ENCODE measurements at places on chromosomes 16 and 17.

DNA sequence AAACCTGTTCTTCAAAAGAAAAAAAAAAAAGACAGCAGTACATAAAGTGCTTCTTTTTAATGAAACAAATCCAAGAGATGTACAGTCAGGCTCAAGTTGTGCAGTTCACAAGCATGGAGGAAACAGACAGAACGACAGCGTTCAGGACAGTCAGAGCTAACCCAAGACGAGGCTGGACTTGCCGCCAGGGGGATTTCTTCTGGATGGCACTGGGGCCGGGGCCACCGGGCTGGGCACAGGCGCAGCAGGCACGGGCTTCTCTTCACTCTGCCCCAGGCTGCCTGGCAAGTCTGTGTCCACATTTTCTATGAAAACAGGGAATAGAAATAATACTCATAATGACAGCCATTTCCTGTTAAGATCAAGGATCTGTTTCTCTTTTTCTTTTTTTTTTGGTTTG, 4.4 kb upstream of the NT5C start:
- DNase-seq, result no peak

DNA sequence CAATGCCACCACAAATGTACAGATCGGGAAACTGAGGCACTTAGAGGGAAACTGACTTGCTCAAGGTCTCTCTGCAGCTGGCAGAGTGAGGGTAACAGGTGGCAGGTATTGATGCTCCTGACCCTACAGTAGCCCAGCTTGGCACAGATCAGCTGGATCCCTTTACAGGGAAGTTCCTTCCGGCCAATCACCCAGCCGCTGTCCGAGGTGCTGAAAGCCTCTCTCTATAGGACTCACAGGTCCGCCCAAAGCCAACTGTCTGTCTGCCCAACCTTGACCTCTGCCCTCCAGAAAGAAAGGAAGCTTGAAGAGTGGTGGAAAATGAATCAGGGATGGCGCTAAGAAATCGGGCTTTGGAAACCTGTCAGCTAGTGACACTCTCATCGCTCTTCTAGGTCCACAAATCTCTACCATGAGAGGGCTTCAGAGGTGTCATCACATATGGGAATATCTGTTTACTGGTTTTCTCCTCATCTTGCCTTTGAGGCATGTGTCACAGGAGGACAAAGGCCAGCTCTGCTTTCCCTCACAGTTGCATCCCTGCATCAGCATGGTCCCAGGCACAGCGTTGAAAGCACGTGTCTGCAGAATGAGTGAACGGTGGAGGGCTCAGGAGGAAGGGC, 246.2 kb downstream of the KATNIP start:
- no peak for DNase-seq

DNA sequence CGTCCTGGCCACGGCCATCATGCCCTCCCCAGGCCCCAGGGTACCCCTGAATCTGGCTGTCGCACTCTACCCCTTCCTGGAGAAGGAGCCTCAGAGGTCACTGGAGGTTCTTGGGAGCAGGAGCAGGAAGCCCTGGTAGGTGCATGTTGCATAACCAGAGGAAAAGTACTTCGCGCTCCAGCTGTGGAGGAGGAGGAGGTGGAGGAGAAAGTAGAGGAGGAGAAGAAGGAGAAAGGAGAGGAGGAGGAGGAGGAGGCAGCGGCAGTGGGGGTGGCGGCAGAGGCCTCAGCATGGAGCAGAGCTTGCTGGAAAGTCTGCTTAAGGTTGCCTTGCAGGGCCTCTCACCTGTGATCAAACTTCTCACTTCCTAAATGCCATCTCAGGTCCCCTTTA, 61.8 kb downstream of the BAIAP2 start:
- no peak for DNase-seq

- no peak for DNase-seq
Observed at GRCh38 chr17:57251211-57251787, 5.0 kb upstream of the MSI2 start.

DNA sequence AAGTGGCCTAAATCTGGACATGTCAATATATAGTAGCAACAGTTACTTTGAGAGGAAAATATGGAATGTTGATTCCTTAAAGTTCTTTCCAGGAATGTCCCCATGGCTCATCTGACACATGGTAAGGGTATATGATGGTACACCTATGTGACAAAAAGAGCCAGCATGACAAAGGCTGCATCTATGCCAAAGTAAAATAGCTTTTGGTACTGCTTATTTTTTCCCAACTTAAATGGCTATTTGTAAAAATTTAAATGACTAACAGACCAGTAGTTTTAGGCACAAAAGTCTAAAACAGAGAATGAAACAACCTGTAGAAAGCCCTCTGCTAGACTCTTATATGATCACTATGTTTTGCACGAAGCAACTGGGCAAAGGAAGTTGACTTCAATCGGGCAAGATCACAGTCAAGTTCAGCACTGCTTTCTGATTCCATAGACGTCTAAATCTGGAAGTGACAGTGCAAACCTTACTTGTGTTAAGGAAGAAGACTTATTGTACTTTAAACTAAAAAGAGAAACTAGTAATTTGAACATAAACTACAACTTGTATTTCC, 135.1 kb downstream of the SKAP1 start:
- DNase-seq, result peak; percentile 49

GRCh38 chr16:14608604-14609003, 21.5 kb downstream of the PARN start:
- DNase-seq, result no peak

DNA sequence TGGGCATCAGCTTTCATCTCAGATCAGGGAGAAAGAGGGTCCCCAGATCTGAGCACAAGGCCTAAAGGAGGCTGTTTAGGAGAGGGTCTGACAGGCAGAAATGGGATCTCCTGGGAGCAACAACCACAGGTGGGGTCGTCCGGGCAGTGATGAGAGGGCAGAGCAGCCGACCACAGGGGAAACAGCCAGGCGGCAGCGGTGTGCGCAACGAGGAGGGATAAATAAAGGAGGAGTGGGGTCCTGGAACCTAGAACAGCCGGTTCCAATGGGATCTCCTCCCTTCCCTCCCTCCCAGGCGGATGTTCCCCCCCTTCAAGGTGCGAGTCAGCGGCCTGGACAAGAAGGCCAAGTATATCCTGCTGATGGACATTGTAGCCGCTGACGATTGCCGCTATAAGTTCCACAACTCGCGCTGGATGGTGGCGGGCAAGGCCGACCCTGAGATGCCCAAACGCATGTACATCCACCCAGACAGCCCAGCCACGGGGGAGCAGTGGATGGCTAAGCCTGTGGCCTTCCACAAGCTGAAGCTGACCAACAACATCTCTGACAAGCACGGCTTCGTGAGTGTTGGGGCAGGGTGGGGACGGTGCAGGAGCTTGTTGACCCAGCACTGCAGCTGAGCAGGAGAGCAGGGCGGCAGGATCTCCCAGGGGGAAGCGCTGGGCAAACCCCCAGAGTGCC, 1.9 kb downstream of the TBX2 start:
- no peak for DNase-seq

DNA sequence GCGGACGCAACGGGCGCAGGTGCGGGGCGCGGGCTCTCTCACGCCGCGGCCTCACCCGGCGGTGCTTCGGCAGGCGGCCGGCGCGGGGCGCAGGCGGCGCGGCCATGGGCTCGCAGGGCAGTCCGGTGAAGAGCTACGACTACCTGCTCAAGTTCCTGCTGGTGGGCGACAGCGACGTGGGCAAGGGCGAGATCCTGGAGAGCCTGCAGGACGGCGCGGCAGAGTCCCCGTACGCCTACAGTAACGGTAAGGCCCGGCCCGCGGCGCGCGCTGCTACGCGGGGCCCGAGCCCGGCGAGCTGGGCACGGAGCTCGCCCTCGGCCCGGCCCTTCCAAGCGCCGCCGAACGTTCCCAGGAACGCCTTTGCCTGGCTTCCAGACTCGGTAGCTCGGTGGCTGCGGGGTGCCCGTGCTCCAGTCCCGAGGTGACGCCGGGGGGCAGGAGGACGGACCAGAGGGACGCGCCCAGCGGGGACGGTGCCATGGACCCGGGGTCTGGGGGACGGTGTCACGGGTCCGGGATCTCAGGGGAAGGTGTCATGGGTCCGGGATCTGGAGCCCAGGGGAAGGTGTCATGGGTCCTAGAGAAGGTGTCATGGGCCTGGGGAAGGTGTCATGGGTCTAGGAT, 435 bp downstream of the RAB40C start:
- no peak for DNase-seq

DNA sequence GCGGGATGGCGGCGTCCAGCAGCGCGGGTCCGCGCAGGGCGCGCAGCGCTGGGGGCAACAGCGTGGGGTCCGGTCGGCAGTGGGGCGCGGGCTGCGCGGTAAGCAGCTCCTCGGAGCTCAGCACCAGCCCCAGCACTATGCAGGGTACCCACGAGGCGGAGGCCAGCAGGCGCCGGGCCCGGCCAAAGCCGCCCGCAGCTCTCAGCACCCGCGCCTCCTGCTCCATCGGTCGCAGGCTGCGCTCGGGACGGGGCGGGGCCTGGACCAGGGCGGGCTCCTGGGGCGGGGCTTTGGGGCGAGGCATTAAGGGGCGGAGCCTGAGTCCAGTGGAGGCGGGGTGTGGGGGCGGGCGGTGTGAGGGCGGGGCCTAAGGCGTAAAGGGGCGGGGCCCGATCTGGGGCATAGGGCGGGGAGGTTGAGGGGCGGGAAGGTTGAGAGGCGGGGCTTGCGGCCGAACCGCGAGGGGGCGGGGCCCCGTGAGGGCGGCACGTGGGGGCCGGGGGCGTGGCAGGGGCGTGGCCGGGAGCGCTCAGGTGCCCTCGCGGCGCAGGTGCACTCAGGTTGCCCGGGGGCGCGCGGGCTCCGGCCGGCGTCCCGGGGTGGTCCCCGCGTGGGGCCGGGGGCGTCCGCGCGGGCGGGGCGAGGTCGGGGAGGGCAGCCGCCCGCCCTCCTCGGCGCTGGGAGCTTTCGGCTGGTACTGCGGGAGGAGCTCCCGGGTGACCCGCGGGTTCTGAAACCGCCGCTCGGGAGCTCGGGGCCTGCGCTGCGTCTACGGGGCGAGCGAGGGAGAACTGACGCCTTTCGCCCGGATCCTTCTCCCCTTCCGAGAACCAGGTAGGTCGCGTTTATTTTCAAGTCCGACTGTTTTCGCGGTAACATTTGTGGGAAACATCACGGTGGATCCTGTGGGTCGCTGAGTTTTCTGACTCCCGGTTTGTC, 1.4 kb upstream of the SLC22A31 start:
- peak; percentile 66 for DNase-seq

GRCh38 chr17:55420776-55421178, 858 bp downstream of the MMD start:
- peak; percentile 34 for DNase-seq

- no peak for DNase-seq
Observed at GRCh38 chr17:27523712-27524111, 67.5 kb downstream of the KSR1 start.

DNA sequence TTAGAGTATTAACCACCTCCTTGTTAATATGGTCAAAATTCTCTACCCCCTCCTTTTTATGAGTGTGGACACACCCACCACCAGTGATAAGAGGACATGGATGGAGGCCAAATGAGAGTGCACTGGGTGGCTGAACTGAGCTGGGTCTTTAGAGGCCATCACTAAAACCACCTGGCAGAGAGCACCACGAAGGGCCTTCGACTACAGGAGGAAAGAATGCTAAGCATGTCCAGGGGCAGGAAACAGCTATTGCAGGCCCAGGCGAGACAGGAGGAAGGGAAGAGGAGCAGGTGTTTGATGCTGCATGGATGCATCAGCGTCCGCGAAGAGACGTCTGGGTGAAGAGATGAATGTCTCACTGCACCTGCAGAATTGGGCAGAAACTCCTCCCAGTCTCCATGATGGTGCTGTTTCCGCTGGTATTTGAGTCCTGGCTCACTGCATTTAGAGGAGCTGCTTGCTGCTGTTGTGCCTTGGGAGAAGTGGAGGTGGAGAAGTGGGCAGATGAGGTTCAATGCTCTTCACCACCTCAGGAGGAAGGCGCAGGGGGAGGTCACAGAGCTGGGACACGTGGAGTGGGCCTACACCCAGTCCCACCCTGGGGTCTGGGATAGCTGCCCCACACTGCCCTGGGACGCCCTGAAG, 33.2 kb downstream of the SPHK1 start:
- no peak for DNase-seq

- peak; percentile 7 for DNase-seq
Observed at GRCh38 chr17:83136156-83136555, 56.7 kb downstream of the METRNL start.

DNA sequence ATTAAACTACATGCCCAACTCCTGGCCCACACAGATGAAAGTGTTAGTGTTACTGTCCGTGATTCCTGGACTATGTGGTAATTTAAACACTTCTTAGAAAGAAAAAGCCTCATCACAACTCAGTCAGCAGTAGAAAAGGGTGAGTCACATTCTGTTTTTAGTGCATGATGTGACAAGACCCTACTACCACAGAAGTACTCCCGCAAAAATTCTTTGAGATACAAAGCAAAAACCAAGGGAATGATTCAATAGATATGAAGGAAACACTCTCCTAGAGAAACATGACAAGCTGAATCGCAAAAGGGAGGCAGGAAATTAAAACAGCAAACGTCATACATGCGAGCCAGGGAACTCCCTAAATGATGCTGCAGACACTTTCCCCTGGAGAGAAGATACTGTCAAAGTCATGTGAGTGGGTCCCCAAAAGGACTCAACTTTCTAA, 14.4 kb downstream of the SNN start:
- DNase-seq, result no peak

DNA sequence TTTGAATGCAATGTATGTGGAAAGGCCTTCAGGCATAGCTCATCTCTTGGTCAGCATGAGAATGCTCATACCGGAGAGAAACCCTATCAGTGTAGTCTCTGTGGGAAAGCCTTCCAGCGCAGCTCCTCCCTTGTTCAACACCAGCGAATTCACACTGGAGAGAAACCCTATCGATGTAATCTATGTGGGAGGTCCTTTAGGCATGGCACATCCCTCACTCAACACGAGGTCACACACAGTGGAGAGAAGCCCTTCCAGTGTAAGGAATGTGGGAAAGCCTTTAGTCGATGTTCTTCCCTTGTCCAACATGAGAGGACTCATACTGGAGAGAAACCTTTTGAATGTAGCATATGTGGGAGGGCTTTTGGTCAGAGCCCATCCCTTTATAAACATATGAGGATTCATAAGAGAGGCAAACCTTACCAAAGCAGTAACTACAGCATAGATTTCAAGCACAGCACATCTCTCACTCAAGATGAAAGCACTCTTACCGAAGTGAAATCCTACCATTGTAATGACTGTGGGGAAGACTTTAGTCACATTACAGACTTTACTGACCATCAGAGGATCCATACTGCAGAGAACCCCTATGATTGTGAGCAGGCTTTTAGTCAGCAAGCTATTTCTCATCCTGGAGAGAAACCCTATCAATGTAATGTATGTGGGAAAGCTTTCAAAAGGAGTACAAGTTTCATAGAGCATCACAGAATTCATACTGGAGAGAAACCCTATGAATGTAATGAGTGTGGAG, 24.7 kb downstream of the ZFP90 start:
- DNase-seq, result no peak

- no peak for DNase-seq
Observed at GRCh38 chr16:55492756-55493380, 13.9 kb downstream of the MMP2 start.

Measured in natural killer cell (primary cell).